ENCODE measurements at places on chromosomes 3 and 15.
A peak's percentile ranks its signal among the peaks of the same experiment; 100 is the strongest.

DNA sequence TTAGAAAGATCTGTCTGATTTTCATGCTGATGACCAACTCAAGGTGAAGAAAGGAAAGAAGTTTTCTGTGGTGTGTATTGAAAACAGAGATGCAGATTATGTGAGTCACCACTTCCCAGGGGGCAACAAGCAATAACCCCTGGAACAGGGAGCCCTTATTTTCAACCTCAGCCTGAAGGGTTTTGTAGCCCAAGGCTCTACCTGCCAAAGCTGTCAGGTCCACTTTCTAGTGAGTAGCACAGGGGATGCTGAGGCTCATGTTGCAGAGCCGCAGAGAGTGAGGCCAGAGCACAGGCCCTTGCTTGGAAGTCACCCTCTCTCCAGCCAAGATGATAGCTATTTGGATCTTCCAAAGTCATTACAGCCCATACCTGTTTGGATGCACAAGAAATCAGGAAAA is 152.2 kb upstream of the SLC24A5 start:
- no peak for DNase-seq

- no peak for DNase-seq
Measured at GRCh38 chr3:141454906-141455602, 31.8 kb upstream of the RASA2 start.

DNA sequence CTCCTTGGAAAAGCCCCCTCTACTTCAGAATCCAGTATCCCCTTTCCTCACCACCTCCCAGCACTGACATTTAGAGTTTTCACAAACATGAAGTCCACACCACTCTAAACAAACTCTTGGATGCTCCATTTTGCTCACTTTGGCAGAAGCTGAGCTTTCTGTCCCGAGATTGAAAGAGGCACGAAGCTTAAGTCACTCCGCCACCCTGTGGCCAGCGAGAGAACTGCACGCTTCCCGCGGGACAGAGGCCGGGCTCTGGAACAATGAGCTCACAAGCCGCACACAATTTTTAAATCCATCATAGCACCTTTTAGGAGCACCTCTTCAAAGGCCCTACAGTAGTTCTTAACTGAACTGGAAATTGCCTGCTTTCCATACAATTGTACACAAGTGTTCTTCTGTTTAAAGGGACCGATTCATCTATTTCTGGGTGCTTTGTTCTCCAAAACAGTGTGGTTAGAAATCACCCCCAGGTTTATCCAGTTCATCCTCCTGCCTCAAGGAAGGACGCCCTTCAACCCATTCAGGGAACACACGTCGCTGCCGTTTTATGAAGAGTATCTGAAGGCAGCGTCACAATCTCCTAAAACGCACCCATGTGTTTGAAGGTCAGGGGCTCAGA is 226.1 kb downstream of the VPS13C start:
- peak; percentile 47 for DNase-seq

- DNase-seq, result no peak
Measured at GRCh38 chr3:76403556-76403955, 618.2 kb upstream of the ZNF717 start.

- no peak for DNase-seq
Measured at GRCh38 chr15:98969126-98969735, 38.4 kb downstream of the PGPEP1L start.

DNA sequence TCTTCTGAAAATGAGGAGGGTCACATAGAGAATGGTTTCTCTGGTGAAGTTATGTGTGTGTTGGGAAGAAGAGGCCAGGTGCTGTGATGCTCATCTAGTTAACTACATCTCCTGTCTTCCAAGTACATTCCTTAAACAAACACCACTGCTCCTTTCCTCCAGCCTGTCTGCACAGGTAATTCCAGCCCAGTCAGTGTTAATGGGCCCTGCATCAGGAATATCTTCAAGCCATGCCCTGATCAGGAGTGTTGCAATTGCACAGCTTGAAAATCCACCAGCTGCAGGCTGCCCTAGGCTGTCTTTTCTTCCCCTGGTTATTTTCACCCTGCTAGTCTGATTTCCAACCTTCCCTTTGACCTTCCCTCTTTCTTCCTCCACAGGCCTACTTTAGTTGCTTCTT is 41.9 kb upstream of the LMOD3 start:
- no peak for DNase-seq

DNA sequence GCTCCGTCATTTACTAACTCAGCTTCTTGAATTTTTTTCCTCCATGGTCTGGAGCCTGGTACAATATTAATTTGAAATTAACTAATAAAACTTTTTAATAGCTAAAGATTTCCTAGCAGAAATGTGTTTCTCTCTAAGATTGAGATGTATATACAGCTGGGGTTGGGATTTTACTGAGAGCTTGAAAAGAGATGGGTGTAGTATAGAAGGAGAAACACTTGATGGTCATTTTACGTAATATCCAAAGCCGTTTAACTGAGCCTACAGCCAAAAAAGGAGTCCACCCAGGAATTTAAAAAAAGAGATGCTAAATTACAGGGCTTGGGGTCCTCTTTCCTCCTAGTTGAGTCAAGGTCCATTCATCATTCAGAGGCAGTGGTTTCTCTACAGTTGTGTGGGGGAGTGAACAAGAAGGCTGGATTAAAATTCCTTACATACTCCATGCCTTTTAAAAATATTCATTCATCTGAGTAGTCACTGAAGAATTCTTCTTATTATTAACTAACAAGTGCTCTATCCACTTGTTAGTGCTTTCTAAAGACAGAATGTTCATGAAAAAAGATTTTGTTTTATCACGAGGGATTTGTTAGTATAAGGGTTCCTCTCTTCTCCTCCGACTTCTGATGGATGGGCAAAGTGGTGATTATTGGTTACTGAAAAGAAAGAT is 255.3 kb upstream of the IL12A start:
- DNase-seq, result no peak

- no peak for DNase-seq
Measured at GRCh38 chr15:36254426-36254825, 325.0 kb upstream of the CDIN1 start.

- DNase-seq, result no peak
Measured at GRCh38 chr3:7461202-7461825, 600.4 kb downstream of the GRM7 start.

DNA sequence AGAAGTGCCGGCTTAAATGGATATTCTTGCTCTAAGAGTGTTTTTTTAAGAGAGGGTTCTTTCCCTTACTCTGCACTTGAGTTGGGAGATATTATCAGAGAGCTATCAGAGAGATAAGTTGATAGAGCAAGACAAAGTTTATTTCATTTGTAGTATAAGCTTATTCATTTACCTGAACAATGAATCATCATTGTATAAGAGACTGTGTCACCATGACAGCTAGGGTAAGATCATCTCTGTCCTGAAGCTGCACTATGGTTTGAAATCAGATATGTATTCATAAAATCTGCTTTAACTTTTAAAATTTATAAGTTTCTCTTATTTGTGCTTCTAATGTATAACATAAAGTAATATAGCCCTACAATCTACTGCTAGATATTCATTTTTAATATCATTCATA is 128.1 kb upstream of the ARL6 start:
- DNase-seq, result no peak

DNA sequence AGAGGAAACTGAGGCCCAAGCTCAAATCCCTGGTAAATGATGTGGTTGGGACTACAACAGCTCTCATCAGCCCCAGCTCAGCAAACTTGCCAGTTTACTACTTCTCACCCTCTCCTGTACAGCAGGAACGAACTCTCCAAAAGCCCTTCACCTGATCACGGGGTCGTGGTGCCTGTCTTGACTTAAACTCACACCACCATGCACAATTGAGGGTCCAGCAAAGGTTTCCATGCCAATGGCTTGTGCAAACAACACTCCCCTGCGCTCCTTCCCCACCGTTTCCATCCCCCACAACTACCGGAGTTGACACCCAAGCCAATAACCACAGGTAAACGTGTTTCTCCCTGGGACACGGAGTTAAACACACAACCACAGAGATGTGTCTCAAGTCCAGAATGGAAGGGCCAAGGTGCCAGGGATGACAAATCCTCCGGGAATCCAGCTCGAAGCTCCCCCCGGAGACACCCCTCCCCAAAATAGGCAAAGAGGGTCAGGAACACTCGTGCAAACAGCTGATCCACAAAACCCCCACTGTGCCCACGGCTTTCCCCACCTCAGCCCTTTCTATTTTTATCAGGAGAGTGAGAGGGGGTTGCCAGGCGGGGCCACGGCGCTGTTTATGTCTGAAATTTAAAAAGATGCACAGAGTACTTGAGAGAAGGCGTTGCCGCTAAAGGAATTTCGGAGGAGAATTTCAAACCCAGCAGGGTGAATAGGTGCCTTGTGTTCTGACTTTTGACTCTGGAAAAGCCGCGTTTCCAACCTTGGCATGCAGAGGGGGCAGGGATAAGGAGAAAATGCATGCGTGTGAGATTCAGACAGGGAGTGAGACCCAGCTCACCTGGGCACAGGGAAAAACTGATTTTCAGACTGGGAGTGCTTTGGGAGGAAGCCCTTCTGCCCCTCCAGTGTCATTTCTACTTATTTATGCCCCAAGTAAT is 10.6 kb upstream of the ACAN start:
- no peak for DNase-seq

DNA sequence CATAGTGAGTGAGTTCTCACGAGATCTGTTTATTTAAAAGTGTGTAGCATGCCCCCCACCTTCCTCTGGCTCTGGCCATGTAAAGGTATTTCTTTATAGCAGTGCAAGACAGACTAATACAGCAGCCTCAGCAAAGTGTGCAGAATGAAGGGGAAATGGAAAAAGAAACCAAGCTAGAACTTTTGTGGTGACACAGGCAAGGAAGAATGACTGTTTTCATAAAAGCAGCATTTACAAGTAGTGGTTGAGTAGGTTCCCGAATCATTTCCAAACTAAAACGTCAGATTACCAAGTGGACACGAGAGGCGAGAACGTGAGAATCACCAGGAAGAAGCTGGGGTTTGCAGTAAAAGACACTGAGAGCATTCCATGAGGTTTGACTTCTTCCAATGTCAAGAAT is 100.2 kb upstream of the AKAP13 start:
- no peak for DNase-seq

DNA sequence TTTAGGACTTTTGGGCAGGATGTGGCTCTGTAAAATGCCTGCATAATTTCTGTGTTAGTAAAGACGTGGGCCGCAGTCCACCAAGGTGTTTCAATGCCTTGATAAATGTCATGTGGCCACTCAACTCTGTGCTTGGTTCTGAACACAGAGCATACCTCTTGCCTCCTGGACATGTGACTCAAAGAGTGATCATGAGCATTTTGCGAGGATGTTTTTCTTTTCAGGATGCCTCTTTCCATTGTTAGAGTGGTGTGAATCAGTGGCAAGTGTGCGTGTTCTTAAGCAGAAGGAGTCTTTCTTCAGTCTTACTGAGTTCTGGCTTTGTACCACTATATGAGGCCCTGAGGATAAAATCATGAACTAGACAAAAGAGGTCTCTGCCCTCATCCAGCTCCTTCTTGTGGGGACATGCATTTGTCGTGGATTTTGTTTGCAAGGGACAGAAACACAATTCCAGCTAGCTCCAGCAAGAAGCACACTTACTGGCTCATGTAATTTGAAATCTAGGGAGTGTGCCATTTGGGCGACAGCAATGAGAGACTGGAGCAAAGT is 363.4 kb downstream of the LRTM1 start:
- no peak for DNase-seq

DNA sequence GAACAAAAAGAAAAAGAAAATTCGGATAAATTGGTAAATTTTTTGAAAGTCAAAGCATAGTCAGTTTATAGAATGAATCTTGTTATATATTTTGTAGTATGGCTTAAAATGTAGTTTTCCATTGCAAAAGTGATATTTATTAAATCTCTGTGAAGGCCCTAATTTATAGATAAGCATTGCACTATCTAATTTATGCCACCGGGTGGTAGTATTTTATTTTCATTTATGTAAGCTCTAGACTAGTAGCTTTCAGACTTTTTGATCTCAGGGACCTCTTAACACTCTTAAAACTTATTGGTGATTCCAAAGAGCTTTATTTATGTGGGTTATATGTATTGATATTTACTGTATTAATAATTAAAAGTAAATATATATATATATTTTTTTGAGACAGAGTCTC is 133.9 kb upstream of the LRRFIP2 start:
- DNase-seq, result no peak

GRCh38 chr3:157523814-157524213 is 20.6 kb upstream of the VEPH1 start:
- DNase-seq, result no peak

DNA sequence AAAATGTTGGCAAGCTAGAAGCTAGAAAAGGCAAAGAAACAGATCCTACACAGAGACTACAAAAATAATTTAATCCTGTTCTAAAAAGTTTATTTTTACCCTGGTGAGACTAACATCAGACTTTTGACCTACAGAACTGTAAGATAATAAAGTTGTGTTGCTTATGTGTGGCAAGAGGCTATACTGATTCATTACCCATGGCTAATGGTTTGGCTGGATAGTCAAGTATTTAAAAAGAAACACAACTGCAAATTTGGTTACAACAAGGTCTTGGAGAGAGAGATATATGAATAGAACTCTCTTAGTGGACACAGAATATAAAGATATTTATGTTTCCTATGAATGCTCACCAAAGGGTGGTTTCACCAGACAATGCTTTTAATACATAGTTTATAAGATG is 364.2 kb upstream of the PLSCR5 start:
- no peak for DNase-seq

- no peak for DNase-seq
Measured at GRCh38 chr3:56131974-56132590, 336.2 kb downstream of the ERC2 start.

- no peak for DNase-seq
Measured at GRCh38 chr3:196378146-196378841, 40.1 kb upstream of the TM4SF19 start.

- no peak for DNase-seq
Measured at GRCh38 chr3:20352546-20353179, 166.7 kb upstream of the SGO1 start.

GRCh38 chr15:81001152-81002008 is 657 bp downstream of the TLNRD1 start:
- no peak for DNase-seq

GRCh38 chr3:127796045-127796830 is 26.1 kb downstream of the MGLL start:
- no peak for DNase-seq

- no peak for DNase-seq
Measured at GRCh38 chr3:15345608-15346137, 13.3 kb upstream of the SH3BP5 start.

DNA sequence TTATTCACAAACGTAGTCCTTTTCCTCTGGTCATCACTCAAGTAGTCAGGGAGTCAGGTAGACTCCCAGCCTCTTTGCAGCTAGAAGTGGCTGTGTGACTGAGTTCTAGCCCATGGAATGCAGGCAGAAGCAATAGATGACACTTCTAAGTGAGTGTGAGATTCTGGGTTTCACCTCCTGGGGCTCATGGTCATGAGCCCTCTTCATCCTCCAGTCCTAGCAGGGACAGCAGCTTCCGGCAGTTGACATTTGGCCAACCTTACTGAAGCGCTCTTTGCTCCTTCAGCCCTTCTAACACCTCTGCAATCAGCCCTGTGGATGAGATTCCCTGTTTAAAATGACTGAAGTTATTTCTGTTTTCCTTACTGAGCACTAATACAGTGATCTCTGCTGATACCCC is 21.8 kb downstream of the SLC12A8 start:
- DNase-seq, result no peak

DNA sequence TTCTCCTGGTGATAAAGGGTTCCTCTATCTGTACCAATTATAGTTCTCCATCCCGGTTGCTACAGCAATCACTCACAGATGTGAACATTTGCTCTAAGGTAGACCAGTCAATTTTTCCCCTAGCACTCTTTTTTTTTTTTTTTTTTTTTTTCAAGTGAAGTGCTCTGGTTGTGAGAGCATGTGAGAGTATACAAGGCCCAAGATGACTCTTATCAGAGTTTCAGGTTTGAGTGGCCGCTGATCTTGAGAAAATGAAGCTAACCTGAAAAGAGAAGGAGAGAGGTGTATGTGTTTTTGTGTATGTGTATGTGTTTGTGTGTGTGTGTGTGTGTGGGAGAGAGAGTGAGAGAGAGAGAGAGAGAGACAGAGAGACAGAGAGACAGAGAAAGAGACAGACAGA is 44.4 kb upstream of the OTOL1 start:
- DNase-seq, result no peak

Data from stimulated activated CD8-positive, alpha-beta memory T cell treated with anti-CD3 and anti-CD28 coated beads, Interleukin-15, amount 100 ng/mL, for 48 hours (primary cell).